Transverse colon (tissue), 4 donors: ENCODE measurements at places on chromosomes 16 and 17. TPM values are rescaled to one million over a fixed set of nuclear protein-coding genes. Genes with fewer than 3 reads are reported as not detected.

DNAH2 gene
- under 0.01 TPM for total RNA-seq

GRCh38 chr16:77993111-77993985 lies 29.0 kb upstream of the CLEC3A start:
- DNase-seq, result no peak

DNA sequence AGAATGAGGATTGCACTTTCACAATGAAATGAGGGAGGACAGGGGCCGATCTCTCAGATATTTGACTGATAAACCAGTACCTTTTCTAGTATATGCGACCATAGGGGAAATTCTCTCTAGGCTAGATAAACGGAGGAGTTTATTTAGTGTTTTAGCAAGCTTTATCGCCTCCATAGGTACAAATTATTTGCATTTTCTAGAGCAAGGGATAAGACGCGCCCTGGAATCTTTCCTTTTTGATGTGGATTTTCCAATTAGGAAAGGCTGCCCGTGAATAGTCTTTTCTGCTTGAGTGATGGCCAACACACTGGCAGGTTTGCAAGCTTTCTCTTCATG lies 351 bp upstream of the GDPD1 start:
- DNase-seq, result no peak

GRCh38 chr17:43655693-43656255 lies 5.9 kb downstream of the MEOX1 start:
- no peak for DNase-seq

DNA sequence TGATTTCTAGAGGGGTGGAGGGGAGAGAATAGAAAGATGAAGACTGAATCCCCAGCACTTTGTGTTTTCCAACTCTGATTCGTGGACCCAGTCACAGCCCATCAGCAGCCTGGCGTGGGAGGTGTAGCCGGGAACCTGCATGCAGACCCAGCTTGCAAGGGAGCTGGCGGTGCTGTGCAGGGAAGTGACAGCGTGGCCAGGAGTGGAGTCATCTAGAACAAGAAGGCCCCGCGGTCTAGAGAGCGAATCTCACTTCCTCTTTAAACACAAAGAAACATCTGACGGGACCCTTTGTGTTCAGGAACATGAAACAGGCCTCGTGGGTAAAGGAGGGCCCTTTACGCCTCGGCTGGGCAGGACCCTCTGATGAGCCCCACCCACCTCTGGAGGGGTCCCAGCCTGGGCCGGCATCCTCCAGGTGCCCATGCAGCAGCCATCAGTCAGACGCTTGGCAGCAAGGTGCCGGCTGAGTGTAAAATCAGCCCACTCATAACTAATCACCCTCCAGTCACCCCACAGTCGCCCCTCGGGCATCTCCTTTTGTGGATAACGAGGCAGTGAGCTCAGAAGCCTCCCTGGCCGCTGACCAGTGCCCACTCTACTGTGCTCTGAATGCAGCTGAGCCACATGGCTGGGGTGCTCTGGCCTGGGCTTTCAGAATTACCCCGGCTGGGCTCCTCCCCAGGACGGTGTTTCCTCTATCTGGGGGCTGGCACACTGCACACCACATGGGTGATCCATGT lies 4.4 kb downstream of the SNAI3 start:
- peak; percentile 82 for DNase-seq

ABCC6 gene
- total RNA-seq, result 39.3 TPM

GRCh38 chr16:396199-396598 lies 800 bp upstream of the NME4 start:
- no peak for DNase-seq

DNA sequence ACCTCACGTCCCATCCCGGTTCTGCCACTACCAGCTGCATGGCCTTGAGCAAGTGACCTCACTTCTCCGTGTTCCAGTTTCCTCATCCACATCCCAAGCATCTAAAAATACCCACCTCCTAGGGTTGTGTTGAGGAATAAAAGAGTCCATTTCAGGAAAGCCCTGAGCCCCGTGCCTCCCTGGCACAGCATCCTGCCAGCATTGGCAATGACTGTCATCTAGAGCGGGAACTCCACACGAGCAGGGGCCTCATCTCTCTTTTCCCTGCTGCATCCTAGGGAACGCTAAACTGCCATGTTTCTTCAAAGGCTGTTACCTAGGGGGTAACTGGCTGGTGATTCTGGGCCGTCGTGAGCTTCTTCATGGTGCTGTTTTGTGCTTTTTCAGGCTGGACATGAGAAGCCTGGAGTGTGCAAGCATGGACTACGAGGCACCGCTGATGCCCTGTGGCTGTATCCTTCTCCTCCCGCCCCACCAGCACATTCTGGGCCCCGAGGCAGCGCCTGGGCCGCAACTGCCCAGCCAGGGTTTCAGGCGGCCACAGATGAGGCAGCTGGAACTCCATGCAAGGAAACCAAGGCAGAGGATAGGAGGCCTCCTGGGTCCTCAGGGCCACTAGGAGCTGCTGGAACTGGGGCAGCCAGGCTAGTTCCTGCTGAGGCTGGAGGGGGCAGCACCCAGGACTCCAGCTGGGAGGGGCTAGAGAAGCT lies 221.4 kb downstream of the KATNIP start:
- no peak for DNase-seq
